ENCODE measurements at places on chromosomes 4 and X.

DNA sequence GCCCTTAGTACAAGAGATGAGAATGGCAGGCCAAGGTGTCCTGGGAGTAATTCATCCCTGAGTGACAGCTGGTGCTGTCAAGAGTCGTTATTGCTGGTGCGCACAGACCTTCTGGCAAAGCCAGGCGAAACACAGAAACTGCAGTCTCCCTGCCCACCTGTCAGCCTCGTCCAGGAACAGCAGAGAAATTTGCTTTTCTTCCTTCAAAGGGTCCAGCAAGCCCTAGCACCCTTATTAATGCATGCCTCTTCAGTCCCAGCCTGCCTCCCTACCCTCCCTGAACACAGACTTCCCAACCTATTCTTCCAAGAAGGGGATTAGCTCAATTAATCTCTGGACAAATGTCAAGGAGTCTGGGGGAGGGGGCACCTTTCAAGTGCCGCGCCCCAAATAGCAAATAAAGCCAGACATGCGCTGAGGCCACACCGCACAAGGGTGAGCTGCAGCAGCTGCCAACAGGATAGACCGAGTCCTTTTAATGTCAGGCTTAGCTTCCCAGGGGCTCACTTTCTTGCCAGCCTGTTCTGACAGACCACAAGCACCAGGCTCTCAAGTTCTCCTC lies 250.7 kb upstream of the RASGEF1B start:
- DNase-seq, result no peak

GRCh38 chr4:100424376-100424775 lies 93.4 kb downstream of the EMCN start:
- no peak for DNase-seq

DNA sequence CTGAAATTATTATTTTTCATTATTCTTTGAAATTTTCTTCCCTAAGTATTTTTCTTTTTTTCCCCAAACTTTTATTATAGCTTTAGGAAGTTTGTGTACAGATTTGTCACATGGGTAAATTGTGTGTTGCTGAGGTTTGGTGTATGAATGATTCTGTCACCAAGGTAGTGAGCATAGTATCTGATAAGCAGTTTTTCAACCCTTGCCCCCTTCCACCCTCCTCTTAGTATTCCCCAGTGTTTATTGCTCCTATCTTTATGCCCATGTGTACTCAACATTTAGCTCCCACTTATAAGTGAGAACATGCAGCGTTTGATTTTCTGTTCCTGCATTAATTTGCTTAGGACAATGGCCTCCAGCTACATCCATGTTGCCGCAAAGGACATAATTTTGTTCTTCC lies 103.9 kb upstream of the MAGEB2 start:
- no peak for DNase-seq

- DNase-seq, result no peak
These were observed 58.6 kb downstream of the AREG start for GRCh38 chr4:74503580-74503979.

- no peak for DNase-seq
These were observed 118.1 kb upstream of the TLR3 start for GRCh38 chr4:185950891-185951290.

Data from stimulated activated CD8-positive, alpha-beta memory T cell treated with anti-CD3 and anti-CD28 coated beads, Interleukin-4, amount 100 ng/mL, for 4 hours (primary cell).